Stimulated activated CD4-positive, alpha-beta T cell treated with anti-CD3 and anti-CD28 coated beads, TNF-alpha, amount 100 ng/mL, for 48 hours (primary cell): ENCODE measurements at places on chromosomes 4 and X.
A peak's percentile ranks its signal among the peaks of the same experiment; 100 is the strongest.

DNA sequence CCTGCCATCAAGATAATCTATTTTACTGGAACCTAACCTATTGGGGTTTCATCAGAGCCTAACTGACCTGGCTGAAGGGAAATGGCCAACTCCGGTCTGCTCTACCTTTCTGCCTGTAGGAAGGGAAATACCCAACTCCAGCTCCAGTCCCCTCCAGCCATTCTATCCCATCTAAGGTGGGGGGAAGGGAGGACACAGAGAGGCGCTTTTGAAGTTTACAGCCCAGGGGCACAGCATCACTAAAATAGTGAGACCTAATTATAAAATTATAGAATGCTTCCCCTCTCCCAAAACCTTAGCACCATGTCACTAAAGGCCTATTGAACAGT lies 27.8 kb upstream of the ACSL4 start:
- no peak for DNase-seq

DNA sequence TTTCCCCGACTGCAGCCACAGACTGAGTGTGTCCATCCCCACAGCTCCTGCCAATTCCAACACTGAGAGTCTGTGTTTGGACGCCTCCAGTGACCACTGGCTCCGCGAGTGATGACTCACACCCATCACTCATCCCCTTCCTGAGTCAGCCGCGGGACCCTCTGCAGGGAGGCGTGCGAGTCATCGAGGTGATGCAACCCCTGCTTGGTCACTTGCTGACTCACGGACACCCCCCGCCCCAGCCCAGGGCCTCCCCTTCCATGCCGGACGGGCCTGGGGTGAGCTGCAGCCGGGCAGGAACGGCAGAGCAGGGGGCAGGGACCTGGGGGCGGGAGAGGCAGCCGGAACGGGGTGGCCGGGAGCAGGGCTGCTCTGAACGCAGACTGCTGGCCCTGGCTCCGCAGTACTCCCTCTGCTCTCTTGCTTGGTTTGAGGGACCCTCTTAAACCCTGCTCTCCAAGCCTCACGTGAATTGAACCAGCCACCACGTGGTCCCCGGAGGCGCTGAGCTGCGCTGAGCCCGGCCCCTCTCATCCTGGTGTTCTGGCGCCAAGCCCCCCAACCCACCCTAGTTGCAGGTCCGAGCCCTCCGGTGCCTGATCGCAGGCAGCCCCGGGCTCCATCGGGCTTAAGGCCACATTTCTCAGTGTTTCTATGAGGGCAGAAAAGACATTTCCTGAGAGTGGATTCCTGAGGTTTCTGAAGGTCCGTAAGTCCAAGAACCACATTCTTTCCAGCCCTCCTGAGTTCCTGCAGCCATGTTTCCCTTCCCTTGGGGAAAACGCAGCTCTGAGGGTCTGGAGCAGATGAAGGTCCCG lies 32.4 kb downstream of the FGFRL1 start:
- peak; percentile 14 for DNase-seq

- no peak for DNase-seq
Measured at GRCh38 chrX:40734971-40735324, 394 bp downstream of the MED14 start.

DNA sequence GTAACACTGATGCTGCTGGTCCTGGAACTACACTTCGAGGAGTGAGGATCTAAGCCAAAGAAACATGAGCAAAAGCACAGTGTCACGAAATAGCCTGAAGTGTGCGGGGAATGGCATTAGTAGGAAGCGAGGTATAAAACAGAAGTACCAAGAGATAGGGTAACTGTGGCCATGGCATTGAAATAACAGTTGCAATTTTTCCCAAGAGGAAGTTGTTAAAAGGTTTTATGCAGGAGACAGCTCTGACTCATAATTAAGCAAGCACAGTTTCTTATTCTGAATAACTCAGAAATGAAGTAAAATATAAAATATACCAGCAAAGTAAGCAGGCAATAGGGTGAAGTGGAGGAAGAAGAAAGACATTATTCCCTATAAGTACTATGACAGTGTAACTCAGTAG lies 90.3 kb upstream of the TMEM150C start:
- DNase-seq = no peak

- DNase-seq = no peak
Measured at GRCh38 chr4:138014590-138015288, 227.4 kb downstream of the SLC7A11 start.

DNA sequence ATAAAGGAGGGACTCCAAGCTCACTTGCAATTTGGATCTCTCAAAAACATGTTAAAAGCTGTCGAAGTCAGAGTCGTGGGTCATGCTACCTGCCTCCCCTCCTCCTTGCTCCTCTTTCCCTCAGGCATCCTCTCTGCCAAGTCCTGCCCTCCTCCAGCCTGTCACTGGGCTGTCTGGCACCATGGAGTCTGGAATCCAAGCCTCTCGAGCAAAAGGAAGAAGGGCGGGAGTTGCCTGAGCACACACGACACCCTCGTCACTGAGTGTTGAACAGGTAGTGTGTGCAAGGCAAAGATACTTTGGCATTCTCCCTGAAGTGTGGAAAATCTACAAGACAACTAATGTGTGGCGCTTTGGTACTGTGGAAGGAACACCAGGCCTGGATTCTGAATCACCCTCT lies 62.2 kb downstream of the HAUS3 start:
- no peak for DNase-seq

DNA sequence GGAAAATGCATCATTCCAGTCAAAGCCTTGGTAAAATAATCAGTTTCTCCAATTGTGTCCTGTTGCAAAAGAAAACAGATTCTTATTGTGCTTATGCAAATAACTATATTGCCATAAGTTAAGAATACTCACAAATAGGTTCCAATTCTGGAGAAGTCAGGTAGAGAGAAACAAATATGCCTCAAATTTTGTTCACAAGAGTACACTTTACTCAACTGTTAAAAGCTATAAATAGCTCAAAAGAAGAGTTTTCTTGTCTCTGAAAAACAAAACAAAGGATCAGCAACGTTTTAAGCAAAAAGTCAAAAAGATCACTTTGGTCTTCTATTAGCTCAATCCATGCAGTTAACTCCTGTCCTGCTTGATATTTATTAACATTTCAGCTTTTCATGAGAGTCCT lies 21.9 kb downstream of the SYTL5 start:
- DNase-seq = no peak

DNA sequence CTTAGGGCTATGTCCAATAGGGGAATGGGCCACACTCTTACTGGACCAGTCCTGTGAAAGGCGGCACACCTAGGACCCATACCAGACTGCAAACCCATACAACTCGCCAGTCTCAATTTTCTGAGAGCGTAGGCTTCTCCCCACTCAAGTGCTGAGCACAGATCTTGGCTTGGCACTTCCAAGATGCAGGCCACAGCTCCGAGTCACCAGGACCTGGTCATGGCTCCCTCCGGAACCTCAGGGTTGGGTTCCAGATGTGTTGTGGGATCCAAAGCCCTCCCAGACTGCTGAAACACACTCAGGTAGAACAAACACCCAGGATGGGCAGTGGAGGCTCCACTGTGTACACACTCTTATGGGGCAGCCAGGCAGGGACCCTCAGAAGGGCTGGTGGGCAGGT lies 103.3 kb downstream of the TMEM144 start:
- DNase-seq = no peak

DNA sequence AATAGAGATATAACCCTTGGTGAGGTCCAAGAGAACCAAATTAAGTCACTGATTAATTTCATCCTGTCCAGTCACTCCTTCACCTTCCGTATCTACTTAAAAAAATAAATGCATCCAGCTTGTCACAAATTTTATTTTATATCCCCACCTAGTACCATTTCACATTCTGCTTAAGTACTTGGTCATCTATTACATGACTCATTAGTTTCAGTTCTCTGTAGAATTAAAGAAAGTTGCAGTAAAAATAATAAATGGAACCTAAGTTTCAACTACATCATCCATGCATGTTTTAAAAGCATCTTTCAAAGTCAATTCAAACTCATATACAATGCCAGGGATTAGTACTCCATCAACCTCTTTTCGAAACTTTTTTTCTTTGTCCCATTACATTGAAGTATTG lies 130.2 kb downstream of the SH2D1A start:
- no peak for DNase-seq

DNA sequence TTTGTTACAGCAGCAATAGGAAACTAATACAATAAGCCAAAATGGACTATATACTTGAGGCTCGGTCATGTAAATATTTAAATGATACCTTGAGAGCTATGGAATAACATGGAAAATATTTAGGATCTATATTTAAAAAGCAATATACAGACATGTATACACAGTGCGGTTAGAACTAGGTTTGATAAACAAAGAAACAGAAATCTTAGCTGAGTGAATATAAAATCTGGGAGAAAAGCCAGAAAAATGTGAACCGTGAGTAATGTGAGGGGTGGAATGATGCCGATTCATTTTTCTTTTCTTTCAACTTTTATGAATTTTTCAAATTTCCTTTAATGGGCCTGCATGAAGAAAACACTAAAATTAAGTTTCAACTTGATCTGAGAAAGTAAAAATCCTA lies 104.1 kb downstream of the ATXN3L start:
- no peak for DNase-seq

GRCh38 chr4:9812501-9813340 lies 31.3 kb downstream of the DRD5 start:
- DNase-seq = no peak

- DNase-seq = no peak
Measured at GRCh38 chr4:176774852-176775251, 17.9 kb downstream of the VEGFC start.

- DNase-seq = no peak
Measured at GRCh38 chr4:61714387-61714911, 514.3 kb downstream of the ADGRL3 start.

DNA sequence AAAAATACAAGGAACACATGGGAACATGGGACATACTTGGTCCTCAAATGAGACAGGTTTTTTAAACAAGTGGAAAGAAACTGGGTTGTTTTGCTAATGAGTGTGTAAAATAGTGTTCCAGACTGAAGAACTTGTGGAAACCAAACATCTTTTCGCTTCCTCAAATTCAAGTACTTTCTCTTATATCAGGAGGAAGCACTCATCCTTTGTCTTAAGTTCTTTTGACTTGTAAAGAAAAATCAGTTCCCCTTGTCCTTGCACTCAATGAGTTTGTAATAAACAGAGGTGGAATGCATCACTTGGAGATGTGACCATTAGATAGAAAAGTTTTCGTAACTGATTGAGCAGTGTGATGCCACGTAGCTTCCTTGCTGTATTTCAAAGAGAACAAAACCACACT lies 101.1 kb downstream of the PHOX2B start:
- no peak for DNase-seq

- no peak for DNase-seq
Measured at GRCh38 chr4:171025776-171026175, 787.4 kb upstream of the GALNTL6 start.

- no peak for DNase-seq
Measured at GRCh38 chrX:151724563-151725337, 8.9 kb downstream of the FATE1 start.

GRCh38 chr4:150769845-150770244 lies 187.9 kb downstream of the MAB21L2 start:
- DNase-seq = no peak

GRCh38 chr4:105088110-105088879 lies 58.4 kb upstream of the TET2 start:
- no peak for DNase-seq

DNA sequence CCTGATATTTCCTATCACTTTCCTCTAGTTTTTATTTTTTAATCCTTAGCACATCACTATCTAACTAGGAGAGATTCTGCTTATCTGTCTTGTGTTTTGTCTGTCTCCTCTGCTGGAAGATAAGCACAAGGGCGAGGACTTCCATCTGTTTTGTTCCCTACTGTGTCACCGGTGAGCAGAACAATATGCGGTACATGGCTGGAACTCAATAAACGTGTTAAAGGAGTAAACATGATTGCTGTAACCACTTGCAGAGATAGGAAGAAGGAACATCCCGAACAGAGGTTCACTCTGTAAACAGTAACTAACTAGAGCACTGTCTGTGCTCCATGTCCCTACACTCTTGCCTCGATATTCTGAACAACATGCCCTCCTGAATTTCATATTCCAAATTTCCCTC lies 5.2 kb downstream of the HS3ST1 start:
- no peak for DNase-seq

DNA sequence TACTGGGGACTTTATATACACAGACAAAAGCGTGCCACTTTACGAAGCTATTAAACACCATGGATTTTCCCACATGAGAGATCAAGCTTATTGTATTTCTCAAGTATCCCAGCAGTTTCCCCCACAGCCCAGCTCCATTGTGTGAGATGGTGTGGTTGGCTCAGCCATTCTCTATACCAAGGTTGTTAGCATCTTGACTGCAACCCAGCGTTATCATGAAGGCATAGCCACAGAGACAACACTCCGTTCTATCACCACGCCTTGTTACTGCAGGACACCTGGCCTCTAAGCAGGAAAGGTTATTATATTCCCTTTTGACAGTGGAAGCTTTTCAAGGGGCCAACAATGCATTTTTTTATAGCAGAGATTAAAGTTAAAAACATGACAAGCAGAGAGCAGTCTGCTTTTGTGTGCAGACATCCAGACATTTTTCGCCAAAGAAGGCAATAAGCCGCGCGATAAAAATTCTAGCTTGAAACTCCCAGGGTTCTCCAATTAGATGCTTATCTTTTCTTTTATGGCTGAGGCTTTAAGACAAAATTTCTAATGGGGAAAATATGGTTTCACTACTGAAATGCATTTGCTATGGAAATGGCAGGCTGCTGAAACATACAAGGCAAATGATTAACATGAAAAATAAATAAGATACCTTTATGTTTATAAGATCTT lies 206.1 kb downstream of the MID1 start:
- no peak for DNase-seq

DNA sequence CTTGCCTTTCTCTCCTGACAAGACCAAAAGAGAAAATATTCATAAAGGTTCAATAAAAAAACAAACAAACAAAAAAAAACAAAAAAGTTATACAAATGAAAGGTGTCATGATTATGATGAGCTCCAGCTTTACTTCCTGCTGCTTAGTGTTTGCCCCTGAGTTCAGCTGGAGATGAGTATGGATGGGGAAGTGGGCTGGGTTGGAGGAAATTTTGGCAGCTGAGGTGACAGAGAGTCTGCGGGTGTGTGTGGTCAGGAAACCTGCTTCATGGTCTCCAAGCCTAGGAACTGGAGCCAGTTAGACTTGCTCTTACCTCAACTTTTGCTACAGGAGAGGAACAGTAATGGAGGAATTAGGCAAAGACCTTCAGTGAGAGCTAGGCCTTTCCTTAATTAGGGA lies 4.3 kb upstream of the CYSLTR1 start:
- no peak for DNase-seq

DNA sequence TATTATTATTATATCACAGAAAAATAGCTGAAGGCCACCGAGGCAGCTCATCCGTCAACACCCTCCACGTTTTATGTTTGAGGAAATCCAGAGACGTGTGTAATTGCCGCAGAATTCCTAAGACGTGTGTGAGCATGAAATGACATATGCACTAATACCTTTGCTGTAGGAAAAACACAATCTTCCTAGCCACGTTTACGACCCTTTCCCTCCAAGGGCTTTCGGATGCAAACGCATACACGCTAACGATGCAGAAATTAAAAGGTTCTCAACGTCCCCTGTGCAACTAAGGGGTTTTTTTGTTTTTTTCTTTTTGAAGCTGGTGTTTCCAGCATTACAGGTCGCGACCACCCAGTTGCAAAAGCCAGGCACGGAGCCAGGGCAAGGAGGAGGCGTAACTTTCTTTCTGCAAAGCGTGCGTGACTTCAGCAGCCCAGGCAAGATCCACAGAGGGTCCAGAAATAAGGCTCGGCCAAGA lies 33.8 kb downstream of the CRLF2 start:
- DNase-seq = no peak
